ENCODE measurements at places on chromosomes 1 and 21.

- H3K4me1 ChIP-seq = no peaks in the 10 kb centered on the region
- no peaks in the 10 kb centered on the region for H3K36me3 ChIP-seq
- no peak overlapping the region for H3K4me3 ChIP-seq
- no peaks in the 10 kb centered on the region for H3K27me3 ChIP-seq
Observed at GRCh38 chr1:168372861-168373371, 92.2 kb downstream of the TBX19 start.

- H3K4me3 ChIP-seq = no peak overlapping the region
- no peak overlapping the region for H3K27ac ChIP-seq
- peaks cover 17% of the 10 kb centered on the region for H3K27me3 ChIP-seq
- peaks cover 23% of the 10 kb centered on the region for H3K4me1 ChIP-seq
Observed at GRCh38 chr1:29703596-29704370, 467.5 kb downstream of the PTPRU start.

DNA sequence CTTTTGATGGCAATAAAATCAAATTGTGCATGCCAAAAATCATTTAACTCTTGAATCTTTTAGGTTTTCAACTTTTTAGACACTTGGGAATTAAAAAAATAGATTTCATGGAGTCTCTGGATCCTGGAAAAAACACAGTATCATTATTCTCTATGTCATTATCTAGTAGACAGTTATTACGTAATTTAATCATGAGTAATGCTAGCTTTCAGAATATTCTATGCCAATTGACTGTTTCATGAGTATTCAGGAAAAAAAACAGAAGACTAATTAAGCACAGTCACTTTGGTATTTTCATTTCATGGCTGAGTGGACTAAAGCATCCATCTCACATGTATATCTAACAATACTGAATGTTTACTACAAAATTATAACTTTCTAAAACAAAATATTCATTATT is 44.0 kb downstream of the ODF2L start:
- H3K27me3 ChIP-seq = no peaks in the 10 kb centered on the region
- no peak for DNase-seq
- H3K27ac ChIP-seq = no peak overlapping the region

DNA sequence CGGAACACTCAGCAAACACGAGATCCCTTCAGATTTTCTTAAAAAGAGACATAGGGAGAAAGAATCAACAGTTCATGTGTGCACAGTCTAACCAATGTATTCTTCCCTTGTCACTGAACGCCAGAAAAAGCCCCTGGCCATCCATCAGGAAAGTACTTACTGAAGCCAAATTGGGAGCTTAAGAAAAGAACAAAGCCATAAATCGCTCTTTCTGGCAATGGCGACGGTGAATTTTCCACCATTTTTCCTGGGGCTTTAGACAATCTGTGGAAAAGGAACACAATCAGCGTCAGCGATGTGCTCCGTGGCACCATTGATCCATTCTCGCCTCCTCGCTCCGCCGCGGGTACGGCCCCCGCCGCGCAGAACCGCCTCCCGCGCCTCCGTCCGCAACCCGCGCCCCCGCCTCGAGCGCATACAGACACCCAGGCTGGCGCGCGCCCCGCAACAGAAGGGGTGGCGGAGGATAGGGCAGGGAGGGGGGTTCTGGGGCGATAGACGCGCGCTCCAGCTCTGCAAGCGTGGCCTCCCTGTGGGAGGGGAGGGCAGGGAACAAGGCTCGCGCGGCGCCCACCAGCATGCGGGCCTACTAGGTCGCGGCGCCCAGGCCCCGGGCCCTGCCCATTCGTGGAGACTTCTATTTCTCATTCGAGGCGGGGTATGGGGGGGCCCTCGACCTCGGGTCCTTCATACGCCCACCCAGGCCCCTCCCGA is 440 bp downstream of the PIGP start:
- H3K4me3 ChIP-seq = peak overlapping the region; percentile 62
- H3K36me3 ChIP-seq = peaks cover 14% of the 10 kb centered on the region
- peaks cover 44% of the 10 kb centered on the region for H3K27me3 ChIP-seq

DNA sequence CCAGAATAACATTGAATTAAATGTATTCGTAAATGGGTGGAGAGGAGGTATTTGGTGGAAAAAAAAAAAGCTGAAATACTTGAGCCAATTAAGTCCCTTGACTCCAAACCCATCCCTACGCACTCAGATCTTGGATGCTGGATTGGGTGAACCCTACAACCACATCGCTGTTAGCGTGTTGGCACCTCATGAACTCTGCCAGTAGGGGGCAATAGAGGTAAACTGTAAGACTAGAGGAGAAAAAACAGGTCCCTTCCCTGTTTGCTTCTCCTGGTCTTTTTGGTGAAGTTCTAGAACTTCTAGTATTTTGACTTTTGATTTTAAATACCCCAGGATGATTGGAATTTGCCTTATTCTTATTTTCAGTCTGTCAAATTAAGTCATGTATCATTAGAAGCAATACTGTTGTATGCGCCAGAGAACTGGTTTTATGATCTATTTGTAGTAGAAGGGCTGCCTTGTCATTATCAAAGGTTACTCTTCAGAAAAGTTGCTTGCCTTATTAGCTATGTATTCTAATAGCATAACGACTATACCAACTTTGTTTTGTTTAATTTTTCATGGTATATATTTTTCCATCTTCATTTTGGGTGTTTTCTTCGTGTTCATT is 1.9 kb upstream of the OR13G1 start:
- H3K36me3 ChIP-seq = no peaks in the 10 kb centered on the region
- H3K4me3 ChIP-seq = no peak overlapping the region
- no peak overlapping the region for H3K27ac ChIP-seq
- no peaks in the 10 kb centered on the region for H3K4me1 ChIP-seq
- peak; percentile 73 for DNase-seq
- no peaks in the 10 kb centered on the region for H3K27me3 ChIP-seq

DNA sequence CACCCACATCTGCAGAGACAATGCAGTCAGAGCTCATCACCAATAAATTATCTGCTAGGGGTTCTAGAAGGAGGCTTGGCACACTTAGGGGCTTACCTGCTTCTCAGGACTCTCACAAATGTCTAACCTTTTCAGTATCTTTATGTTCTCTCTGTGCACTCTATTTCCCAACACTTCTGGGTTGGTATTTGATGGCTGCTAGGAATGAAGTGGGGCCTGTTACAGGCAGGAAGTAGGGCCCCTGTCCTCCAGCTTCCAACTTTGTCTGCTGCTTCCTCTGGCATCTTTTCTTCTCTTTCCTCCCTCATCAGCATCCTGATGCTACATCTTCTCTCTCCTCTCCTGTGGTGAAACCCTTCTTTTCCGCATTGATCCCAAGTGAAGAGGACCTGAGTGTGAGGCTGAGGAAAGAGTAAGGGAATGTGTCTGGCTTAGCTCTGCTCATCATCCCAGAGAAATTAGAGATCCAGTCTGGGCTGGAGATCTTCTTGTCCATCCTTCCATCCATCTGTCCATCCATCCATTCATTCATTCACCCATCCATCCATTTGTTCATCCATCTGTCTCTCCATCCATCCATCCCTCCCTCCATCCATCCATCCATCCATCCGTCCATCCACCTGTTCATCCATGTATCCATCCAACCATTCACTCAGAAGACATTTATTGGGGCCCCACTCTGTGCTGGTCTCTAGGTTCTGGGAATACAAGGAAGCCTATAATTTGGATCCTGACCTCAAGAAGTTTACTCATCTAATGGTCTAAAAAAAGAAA is 2.9 kb upstream of the CSRP1 start:
- no peak overlapping the region for H3K27ac ChIP-seq
- H3K4me1 ChIP-seq = peaks cover 43% of the 10 kb centered on the region
- H3K4me3 ChIP-seq = no peak overlapping the region
- DNase-seq = no peak

GRCh38 chr1:193249187-193249586 is 62.8 kb upstream of the B3GALT2 start:
- no peaks in the 10 kb centered on the region for H3K27me3 ChIP-seq
- no peak overlapping the region for H3K27ac ChIP-seq
- no peak for DNase-seq
- no peak overlapping the region for H3K4me3 ChIP-seq
- no peaks in the 10 kb centered on the region for H3K4me1 ChIP-seq

- H3K36me3 ChIP-seq = no peaks in the 10 kb centered on the region
- no peaks in the 10 kb centered on the region for H3K27me3 ChIP-seq
- no peak overlapping the region for H3K4me3 ChIP-seq
Observed at GRCh38 chr1:58426918-58427317, 119.6 kb downstream of the OMA1 start.

GRCh38 chr1:86205741-86206140 is 49.2 kb upstream of the COL24A1 start:
- no peaks in the 10 kb centered on the region for H3K36me3 ChIP-seq
- no peaks in the 10 kb centered on the region for H3K4me1 ChIP-seq
- no peak for DNase-seq
- H3K27ac ChIP-seq = no peak overlapping the region

- peaks cover 4% of the 10 kb centered on the region for H3K4me1 ChIP-seq
- peaks cover 18% of the 10 kb centered on the region for H3K36me3 ChIP-seq
- no peak overlapping the region for H3K27ac ChIP-seq
Observed at GRCh38 chr1:193438771-193439170, 252.4 kb upstream of the B3GALT2 start.

DNA sequence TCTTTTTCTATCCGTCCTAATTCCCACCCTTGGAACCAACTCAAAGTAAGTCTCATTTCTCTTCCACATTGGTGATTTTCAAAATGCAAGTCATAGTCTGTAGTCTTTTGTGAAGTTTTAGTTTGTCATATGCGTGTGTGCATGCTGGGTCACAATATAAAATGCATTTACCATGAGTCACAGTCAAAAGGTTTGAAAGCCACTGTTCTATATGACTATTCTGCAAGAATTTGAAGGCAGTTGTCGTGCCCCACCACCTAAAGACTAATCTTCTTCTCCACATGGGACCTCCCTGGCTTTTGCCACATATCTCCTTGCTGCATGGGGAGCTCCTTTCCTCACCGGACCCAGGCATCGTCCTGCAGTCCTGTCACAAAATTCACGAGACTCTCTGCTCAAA is 1.6 kb downstream of the STPG1 start:
- H3K36me3 ChIP-seq = no peaks in the 10 kb centered on the region
- H3K27me3 ChIP-seq = no peaks in the 10 kb centered on the region
- H3K4me1 ChIP-seq = peaks cover 23% of the 10 kb centered on the region
- no peak for DNase-seq
- no peak overlapping the region for H3K4me3 ChIP-seq

- 0 out of 2 replicates have a peak overlapping the region, but pooled peaks have one; percentile 23 for H3K27ac ChIP-seq
- no peaks in the 10 kb centered on the region for H3K36me3 ChIP-seq
- peaks cover 12% of the 10 kb centered on the region for H3K4me1 ChIP-seq
- H3K27me3 ChIP-seq = no peaks in the 10 kb centered on the region
Observed at GRCh38 chr1:178220094-178220493, 126.2 kb downstream of the RASAL2 start.

DNA sequence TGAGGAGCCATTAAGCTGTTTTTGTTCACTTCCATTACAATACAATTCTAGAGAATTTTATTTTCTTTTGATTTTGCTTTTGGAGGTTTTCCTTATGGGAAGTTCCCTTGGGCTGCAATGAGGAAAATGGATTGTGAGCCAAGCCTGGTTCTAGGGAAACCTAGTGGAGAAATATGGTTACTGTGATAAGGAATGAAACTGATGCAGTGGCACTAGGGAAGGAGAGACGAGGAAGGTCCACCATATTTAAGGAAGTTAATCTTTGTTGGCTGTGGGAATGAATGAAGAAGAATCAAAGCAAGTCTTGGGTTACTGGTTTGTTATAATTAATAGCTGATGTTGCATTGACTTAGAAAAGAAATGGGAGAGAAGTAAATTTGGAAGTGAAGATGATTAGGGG is 28.4 kb downstream of the CHML start:
- no peak for DNase-seq
- no peaks in the 10 kb centered on the region for H3K27me3 ChIP-seq
- H3K4me1 ChIP-seq = no peaks in the 10 kb centered on the region
- H3K36me3 ChIP-seq = no peaks in the 10 kb centered on the region
- H3K27ac ChIP-seq = no peak overlapping the region

GRCh38 chr1:82145656-82146055 is 344.9 kb downstream of the ADGRL2 start:
- H3K4me1 ChIP-seq = peaks cover 11% of the 10 kb centered on the region
- no peak for DNase-seq
- no peaks in the 10 kb centered on the region for H3K27me3 ChIP-seq
- H3K36me3 ChIP-seq = no peaks in the 10 kb centered on the region
- no peak overlapping the region for H3K27ac ChIP-seq

- no peaks in the 10 kb centered on the region for H3K36me3 ChIP-seq
- no peak overlapping the region for H3K4me3 ChIP-seq
- H3K4me1 ChIP-seq = peaks cover 12% of the 10 kb centered on the region
- H3K27ac ChIP-seq = no peak overlapping the region
- no peaks in the 10 kb centered on the region for H3K27me3 ChIP-seq
Observed at GRCh38 chr1:179825206-179825605, 52.4 kb downstream of the TOR1AIP2 start.

GRCh38 chr1:183905508-183906113 is 100.7 kb downstream of the RGL1 start:
- H3K27ac ChIP-seq = no peak overlapping the region

DNA sequence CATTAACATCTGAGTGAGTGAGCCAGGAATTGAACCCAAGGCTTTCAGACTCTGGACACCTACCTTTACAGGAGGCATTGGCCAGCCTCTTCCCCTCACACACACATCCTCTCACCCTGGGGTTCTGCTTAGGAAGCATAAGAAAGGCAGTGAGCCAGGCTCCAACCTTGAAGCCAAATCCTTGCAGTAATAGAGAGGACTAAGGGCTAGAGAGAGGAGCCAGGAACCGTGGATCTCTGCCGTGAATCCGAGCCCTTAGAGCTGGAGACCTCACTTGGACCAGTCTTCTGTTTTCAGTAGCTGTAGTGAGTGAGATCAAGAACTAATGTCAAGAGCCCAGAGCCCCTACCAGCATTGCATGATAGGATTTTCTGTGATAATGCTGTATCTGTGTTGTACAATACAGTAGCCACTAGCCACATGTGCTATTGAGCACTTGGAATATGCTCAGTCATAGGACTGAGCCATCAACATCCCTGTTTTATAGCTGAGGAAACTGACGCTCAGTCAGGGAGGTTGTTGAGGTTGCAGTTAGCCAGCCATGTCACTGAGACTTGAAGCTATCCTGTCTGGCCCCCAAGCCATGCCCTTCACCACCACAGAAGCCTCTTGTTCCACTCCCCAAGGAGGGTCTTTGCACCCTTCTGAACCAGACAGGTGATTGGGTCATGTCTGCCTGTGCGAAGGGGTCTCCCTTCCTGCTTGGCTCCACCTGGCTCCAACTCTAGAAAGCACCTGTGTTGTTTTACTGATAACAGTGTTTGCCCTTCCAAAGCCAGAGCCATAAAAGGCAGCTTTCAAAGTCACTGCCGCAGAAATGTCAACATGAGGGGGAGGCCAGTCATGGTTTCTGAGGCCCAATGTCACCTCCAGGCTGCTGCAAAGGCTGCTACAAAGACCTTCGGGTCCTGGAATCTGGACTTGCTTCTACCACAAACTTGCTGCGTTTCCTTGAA is 101.1 kb upstream of the JUN start:
- no peak overlapping the region for H3K27ac ChIP-seq
- no peaks in the 10 kb centered on the region for H3K27me3 ChIP-seq
- no peak overlapping the region for H3K4me3 ChIP-seq
- peaks cover 6% of the 10 kb centered on the region for H3K4me1 ChIP-seq
- no peak for DNase-seq

- H3K4me3 ChIP-seq = no peak overlapping the region
- peaks cover 8% of the 10 kb centered on the region for H3K4me1 ChIP-seq
Observed at GRCh38 chr1:81478219-81478618, 322.5 kb upstream of the ADGRL2 start.

- H3K4me3 ChIP-seq = no peak within 1 kb of the TSS
- DNase-seq = no peak
- H3K27ac ChIP-seq = no peak within 1 kb of the TSS
- H3K27me3 ChIP-seq = no peaks in the 10 kb centered on the region
- peaks cover 68% of the 10 kb centered on the region for H3K36me3 ChIP-seq
- no peaks in the 10 kb centered on the region for H3K4me1 ChIP-seq
Observed at GRCh38 chr1:248013229-248013710, at the start of gene OR2L5. Gene OR2L5 (plus strand): TSS chr1:248013660. CDS start chr1:248021948, 8,288 bp downstream.
